ENCODE measurements at places on chromosomes 6 and 20. TPM values are rescaled to one million over a fixed set of nuclear protein-coding genes. Genes with fewer than 3 reads are reported as not detected.

GRCh38 chr6:40479706-40480105 lies 107.5 kb downstream of the LRFN2 start:
- no peak for DNase-seq

DNA sequence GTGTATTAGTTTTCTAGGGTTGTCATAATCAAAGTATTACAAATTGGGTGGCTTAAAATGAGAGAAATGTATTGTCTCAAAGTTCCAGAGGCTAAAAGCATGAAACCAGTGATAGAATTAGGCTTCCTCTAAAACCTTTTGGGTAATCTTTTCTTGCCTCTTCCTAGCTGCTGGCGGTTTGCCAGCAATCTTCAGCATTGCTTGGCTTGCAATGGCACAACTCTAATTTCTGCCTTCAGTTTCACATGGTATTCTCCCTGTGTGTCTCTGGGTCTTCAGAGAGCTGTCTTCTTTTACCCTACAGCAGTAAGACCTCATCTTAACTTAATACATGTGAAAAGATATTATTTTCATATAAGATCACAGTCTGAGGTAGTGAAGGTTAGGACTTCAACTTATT lies 479.1 kb upstream of the GJE1 start:
- no peak for DNase-seq

DNA sequence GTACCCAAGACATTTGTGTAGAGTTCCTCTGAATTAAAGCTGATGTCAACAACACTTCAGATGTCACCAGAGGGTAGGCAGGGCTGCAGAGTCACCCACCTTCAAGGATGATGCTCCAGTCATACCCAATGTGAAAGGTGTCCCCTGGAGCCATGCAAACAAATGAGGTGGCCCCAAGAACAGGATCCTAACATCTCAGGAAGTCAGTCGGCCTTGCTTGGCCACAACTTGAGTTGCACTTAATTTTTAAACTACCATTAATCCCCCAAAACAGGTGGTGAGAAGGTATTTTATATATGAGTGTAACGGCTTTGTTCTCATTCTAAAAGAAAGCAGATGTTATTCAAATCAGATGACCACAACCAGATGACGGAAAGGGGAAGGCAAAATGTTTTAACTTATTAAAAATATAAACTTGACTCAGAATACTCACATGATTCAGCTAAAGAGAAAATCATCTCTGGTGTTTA lies 21.1 kb upstream of the SERPINB1 start:
- no peak for DNase-seq

FLRT3 gene
- total RNA-seq: 3.4 TPM

Measured in lung microvascular endothelial cell (primary cell).